Esophagus muscularis mucosa (tissue), 4 donors: ENCODE measurements at places on chromosomes 13 and 19.

DNA sequence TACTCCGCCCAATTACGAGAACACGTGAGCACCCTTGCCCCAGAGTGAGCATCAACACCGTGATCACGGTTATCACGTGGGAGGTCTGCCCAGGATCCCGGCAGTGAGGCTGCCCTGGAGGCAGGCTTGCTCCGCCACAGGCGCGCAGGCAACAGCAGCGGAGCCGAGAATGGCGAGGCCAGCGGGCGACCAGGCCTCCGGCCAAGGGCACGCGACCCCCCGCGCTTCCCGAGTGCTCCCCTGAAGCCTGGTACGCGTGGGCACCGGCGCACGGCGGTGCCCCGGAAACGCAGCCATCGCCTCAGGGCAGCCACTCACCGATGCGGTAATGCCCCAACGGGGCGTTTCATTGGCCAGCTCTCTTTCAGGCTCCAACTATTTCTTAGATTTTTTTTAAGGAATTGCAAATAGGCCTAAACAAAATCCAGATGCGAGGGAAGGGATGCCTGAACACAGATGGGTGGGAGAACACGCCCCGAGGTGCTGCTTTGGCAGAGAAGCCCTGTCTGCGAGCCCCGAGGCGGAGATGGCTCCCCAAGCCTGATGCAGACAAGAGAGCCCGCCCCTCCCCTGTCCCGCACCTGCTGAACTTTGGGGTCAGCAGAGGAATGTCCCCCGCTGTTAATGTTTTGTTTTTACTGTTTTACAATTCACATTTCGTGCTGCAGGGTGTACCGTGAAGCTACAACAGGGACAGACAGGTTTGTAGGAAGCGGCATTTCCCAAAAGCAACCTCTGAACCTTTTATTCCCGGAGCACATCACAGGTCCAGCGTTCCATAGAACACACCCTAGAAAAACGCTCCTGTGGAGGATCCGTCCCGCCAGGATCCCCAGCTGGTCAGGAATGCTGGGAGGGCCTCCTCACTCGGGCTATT lies 132.7 kb downstream of the ZDHHC20 start:
- DNase-seq, result no peak

DNA sequence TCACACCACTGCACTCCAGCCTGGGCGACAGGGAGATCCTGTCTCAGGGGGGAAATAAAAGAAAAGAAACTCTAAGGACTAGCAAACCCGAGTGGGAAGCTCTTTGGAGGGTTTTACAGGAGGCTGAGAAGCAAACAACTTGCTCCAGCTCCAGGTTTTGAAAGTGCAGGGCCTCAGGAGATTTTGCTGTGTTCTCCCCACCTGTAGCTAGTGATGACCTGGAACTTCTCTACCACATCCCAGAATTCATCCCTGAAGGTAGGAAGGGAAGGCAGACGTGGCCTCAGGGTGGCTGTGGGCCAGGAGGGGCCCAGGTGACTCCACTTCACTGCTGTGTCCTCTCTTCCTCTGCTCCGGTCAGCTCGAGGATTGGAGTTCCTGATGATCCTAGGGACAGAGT lies 16.3 kb upstream of the PSMD8 start:
- DNase-seq, result no peak

GRCh38 chr13:110914081-110914330 lies 863 bp downstream of the ANKRD10 start:
- DNase-seq, result no peak

DNA sequence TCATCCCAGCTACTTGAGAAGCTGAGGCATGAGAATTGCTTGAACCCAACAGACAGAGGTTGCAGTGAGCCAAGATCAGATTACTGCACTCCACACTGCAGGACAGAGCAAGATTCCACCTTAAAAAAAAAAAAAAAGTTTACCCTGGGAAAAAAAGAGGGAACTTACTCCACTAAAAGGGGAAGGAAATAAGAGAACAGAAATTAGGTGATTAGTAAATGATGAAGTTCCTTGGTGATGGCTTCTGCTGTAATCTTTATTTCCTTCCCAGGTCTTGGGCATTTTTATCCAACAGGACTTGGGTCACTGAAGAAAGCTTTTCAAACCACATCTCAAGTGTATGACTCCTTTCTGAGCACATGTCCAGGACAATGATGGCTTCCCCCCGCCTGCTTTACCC lies 9.3 kb downstream of the ZNF780A start:
- DNase-seq, result no peak

- no peak for DNase-seq
Measured at GRCh38 chr19:47306303-47306702, 3.4 kb upstream of the C5AR1 start.

DNA sequence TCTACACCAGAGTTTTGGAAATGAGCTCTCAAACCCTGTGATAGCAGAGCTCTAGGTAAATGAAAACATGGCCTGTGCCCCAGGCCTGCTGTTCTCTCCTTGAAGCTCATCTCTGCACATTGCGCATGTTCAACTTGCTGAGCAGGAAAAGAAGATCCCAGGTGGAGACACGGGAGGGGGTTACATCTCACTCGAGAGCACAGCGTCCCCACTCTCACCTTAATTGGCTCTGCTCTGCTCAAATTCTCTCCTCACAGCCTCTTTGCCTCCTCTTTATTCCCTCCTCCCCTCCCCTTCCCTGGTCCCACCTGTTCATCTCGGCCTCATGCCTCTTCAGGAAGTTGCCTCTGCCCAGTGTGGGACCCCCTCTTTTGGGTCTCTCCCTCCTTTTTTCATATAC lies 44.7 kb downstream of the RGCC start:
- DNase-seq, result peak; percentile 34
